ELF-1 (cell line): ENCODE measurements at places on chromosomes 16 and 17.

DNA sequence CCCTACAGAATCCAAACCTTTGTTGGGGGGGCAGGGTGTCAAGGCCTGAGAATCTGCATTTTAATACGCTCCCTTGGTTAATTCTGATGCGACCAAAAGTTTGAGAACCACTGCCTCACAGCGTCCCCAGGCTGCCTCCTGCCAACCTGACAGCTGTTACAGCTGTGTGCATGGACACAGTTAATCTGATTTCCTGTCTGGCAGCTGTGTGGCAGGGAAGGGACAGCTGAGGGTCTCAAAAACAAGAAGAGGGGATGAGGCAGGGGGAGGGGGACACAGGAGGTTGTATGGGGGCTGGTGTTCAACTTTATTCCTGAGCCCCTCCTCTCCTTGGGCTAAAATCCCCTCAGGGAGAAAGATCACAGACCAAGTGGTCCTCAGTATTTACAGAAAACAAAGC is 17.5 kb downstream of the HDAC5 start:
- DNase-seq: peak; percentile 84

- no peak for DNase-seq
Observed at GRCh38 chr17:49798738-49799137, 10.3 kb downstream of the KAT7 start.

- no peak for DNase-seq
Observed at GRCh38 chr16:78817200-78817739, 717.8 kb downstream of the WWOX start.

GRCh38 chr17:35560703-35561102 is at the start of gene SLFN14:
SLFN14 (minus strand) TSS chr17:35560819; CDS start chr17:35558062, 2,757 bp downstream.
- no peak for DNase-seq

- DNase-seq: no peak
Observed at GRCh38 chr17:58556833-58557250, 42.4 kb upstream of the MTMR4 start.

DNA sequence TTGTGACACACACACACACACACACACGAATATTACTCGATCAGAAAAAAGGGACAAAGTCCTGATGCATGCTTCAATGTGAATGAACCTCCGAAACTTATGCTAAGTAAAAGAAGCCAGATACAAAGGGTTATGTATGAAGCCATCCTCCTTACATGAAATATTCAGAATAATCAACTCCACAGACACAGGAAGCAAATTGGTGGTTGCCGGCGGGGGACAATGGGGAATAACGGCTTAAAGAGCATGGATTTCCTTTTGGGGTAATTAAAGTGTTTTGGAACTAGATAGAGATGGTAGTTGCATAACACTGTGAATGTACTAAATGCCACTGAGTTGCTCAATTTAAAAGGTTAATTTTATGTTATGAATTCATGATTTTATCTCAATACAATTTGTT is 8.1 kb upstream of the CACNG5 start:
- no peak for DNase-seq

- no peak for DNase-seq
Observed at GRCh38 chr17:79280010-79280409, 205.4 kb downstream of the ENGASE start.

DNA sequence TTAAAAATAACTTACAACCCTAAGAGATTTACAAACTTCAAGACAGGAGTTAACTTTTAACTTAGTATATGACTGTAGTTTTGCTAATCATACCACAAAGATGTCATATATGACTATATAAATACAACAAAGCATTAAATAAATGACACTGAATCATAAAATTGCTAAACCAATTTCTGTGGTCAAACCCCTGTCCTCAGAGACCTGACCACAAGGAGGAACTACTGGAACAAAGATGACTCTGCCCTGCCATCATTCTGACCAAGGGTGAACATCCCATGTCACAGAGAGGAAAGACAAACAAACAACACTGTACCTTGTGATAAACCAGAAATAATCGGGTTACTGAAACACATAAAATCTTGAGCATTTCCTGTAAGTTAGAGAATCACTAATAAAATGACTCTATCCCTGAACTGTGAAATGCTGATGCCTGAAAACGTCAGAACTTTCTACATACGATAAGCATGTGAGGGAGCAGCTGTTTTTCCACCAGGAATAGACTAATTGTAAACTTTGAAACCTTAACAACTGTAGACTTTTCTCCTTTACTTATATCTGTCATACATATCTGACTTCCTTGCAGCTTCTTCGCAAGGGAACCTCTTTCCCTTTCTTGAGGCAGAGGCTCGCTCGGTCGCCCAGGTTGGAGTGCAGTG is 47.9 kb downstream of the WDR59 start:
- DNase-seq: no peak

DNA sequence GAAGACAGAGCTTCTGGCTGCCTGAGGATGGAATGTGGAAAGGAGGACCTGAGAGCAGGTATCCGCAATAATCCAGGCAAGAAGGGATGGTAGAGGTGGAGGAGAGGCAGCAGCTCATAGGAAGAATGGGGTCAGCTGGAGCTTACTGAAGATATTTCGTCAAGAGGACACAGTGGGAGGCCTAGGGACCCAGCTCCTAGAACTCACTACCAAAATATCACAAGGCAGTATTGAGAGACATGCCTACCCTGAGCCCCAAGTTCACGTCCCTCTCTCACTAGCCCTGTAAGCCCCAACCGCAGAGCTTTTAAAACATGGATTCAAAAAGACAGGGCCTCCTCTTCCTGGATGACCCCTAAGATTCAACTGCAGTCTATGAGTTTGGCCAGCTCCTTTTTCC is 14.2 kb upstream of the CCL8 start:
- no peak for DNase-seq

- no peak for DNase-seq
Observed at GRCh38 chr17:4870855-4871254, 28.5 kb upstream of the C17orf107 start.

- DNase-seq: no peak
Observed at GRCh38 chr16:35749253-35750141, 2290.1 kb downstream of the TP53TG3F start.

GRCh38 chr16:21167929-21168602 is 9.6 kb downstream of the LDAF1 start:
- DNase-seq: peak; percentile 17

DNA sequence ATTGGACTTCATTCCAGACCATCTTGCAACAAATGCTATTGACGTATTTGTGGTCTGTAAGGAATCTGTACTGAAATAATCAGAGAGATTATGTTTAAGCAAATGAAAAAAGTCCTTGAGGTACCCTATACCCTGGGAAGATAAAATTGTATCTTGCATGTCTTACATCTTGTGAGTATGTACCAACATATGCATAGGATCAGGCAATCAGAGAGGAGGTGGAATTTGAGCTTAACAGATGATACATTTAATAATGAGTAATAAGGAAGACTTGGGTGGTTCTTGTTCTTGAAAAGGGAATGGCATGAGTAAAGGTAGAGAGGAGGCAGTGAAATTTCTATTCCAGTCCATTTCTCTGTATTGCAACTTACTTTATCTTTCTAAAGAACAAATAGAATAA is 10.6 kb downstream of the MOSMO start:
- no peak for DNase-seq

DNA sequence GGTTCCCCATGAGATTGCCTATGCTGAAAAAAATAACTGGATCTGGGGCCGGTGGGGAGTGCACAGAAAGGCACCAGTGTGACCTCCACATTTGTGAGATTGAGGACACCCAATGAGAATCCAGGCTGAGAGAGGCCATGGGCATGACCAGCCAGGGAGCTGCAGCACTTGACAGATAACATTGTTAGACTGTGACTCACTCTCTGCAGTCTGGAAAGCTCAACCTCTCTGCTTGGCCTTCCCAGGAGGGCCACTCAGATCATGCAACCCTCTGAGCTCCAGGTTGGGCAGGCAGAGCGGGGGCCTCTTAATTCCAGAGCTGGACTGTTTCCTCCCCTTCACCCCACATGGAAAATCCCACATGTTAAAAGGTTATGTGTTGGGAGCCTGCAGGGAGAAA is 30.1 kb downstream of the FZD2 start:
- peak; percentile 86 for DNase-seq

DNA sequence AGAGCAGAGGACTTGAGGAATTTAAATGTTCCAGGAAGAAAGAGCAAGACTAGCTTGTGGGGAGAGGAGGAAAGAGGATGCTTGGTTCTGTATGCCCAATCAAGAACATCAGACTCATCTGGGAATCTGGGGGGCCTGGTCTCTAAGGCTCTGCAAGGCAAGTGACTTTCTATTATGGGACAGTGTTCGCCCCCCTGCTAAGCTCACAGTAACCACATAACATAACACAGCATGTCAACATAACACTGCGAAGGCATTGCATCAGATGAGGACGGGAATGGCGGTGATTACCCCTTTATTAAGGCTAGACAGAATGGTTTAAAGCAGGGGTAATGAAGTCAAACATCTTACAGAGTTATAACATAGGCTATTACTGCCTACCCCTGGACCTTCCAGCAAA is 176.6 kb upstream of the IRX6 start:
- no peak for DNase-seq

DNA sequence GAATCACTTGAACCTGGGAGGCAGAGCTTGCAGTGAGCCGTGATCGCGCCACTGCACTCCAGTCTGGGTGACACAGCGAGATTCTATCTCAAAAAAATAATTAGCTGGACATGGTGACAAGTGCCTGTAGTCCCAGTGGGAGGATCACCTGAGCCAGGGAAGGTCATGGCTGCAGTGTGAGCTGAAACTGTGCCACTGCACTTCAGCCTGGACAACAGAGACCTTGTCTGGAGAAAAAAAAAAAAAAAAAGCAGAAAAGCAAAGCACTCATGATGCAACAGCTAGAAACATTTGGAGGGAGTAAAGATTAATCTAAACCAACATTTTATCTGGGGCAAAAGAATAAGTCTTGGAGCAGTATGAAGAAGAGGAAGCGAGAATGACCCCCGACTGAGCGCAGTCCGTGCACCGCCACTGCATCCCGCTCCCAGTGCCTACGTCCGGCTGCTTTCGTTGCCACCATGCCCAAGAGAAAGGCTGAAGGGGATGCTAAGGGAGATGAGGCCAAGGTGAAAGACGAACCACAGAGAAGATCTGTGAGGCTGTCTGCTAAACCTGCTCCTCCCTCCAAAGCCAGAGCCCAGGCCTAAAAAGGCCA is 8.2 kb downstream of the PRPSAP1 start:
- DNase-seq: no peak

DNA sequence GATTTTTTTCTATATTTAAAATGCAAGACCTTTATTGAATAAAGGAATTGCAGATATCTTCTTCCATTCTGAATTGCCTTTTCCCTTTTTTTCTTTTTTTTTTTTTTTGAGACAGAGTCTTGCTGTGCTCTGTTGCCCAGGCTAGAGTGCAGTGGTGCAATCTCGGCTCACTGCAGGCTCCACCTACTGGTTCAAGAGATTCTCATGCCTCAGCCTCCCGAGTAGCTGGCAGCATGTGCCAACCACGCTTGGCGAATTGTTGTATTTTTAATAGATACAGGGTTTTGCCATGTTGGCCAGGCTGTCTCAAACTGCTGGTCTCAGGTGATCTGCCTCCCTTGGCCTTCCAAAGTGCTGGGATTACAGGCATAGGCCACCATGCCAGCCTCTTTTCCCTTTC is 151.5 kb downstream of the CEP112 start:
- DNase-seq: peak; percentile 6

- DNase-seq: peak; percentile 29
Observed at GRCh38 chr16:66705790-66706505, 9.4 kb upstream of the CMTM4 start.

DNA sequence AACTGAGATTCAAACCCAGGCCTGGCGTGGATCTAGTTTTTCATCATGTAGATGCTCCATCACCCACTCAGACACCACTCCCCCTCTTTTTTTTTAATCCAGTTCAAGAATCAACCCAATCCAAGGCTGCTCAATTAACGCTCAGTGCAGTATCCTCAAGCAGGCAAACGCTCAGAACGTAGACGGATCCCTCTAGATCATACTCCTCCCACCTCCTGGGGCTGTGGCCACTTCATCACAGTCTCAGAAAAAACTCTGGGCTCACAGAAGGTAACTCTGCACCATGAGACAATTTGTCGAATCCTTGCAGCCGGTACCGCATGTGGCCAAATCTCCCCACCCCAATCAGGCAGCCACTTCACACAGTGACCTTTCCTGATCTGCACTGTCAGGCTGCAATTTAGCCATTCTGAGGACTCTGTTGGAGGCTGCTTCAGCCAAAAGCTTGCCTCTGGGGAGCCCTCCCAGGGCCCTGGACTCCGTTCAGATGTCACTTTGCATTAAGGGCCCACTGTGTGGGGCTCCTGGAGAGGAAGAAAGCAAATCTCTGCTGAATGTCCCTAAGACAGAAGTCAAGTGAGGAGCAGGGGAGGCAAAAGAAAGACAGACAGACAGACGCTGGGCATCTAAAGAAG is 183.5 kb downstream of the XYLT1 start:
- DNase-seq: peak; percentile 37

DNA sequence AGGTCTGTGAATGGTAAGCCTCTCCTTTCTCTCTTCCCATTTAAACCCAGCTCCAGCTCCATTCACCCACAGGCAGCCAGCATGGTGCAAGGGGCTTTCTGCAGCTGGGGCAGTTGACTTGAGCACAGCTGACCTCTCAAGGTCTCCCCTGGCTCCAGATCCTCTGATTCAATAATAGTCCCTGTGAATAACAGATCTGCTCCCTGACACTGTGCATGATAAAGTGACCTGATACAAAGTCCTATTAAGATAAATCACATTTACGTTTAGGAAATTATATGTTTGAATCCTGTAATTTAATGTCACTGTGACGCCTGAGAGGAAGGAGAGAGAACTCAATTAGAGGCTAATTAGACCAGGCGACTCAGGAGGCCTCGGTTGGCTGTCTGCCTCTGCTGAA is 540.4 kb upstream of the CDH11 start:
- no peak for DNase-seq

DNA sequence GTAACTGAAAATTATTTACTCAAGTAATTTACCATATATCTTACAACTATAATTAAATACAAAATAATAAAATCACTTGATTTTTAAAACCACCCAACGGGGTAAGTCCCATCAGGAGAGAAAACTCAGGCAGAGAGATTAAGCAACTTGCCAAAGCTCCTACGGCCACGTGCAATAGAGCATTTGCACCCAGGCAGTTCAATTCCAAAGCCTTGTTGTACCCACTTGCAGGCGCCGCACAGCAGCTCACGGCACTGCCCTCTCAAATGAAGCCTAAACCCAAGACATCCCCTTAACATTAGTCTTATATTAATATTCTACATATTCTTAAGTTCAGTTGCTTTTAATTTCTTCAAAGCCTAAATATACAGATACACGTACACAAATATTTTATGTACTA is 75.7 kb downstream of the SPAG9 start:
- peak; percentile 20 for DNase-seq

DNA sequence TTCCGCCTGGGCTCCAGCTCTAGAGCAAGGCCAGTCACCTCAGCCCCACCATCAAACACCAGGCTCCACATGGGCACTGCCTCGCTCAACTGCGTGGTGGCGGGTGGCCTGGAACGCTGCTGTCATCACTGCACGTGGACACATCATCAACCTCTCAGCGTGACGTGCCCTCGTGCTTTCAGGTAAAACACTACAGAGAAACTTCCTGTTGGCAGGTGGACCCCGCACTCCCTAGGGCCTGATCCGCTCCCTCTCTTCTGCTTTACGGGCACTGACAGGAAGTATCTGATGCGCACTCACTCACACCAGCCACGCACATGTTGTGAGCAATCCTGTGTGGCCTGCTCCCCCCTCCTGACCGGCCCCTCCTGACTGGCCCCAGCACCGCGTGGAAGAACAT is 87.4 kb downstream of the ANKRD11 start:
- DNase-seq: no peak

GRCh38 chr17:31499771-31500554 is 108.5 kb downstream of the RAB11FIP4 start:
- peak; percentile 54 for DNase-seq

- DNase-seq: no peak
Observed at GRCh38 chr17:37081287-37081686, 132.5 kb downstream of the AATF start.

- no peak for DNase-seq
Observed at GRCh38 chr17:80422276-80422675, 7.3 kb downstream of the ENDOV start.
